Osteoblast (primary cell): ENCODE measurements at places on chromosomes 2 and 18. TPM values are rescaled to one million over a fixed set of nuclear protein-coding genes. Genes with fewer than 3 reads are reported as not detected.

DNA sequence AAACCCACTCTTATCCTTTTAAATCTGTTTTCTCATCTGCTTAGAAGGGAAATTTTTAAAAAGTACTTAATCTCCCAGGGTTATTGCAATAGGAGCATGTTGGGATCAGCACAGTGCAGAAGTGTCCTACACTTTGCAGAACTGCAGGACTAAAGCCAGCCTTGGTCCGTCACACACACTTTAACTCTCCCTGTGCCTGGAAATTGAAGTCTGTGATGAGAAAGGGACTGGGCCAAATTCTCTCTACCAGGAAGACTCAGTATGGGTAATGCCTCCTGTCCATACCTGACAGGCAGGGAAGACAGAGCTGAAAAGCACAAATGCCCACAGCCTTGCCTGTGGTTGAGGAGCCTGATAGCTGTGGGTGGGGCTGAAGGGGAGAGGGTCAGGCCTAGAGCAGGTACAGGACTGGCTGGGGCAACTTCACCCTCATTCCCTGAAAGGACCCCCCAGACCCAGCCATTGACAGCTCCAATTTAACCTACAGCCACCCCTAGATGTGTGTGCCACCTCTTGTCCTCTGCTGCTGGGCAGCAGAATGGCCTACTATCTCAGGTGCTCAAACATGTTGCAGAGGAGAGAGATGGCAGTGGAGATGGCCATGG is 377.2 kb upstream of the KLHL29 start:
- H3K27ac ChIP-seq, result no peak overlapping the region
- DNase-seq, result no peak
- H3K27me3 ChIP-seq, result no peaks in the 10 kb centered on the region
- no peaks in the 10 kb centered on the region for H3K36me3 ChIP-seq
- H3K4me1 ChIP-seq, result no peaks in the 10 kb centered on the region

Gene PAX3
- under 0.01 TPM in 1 of 2 replicates, not detected in the other for total RNA-seq

DNA sequence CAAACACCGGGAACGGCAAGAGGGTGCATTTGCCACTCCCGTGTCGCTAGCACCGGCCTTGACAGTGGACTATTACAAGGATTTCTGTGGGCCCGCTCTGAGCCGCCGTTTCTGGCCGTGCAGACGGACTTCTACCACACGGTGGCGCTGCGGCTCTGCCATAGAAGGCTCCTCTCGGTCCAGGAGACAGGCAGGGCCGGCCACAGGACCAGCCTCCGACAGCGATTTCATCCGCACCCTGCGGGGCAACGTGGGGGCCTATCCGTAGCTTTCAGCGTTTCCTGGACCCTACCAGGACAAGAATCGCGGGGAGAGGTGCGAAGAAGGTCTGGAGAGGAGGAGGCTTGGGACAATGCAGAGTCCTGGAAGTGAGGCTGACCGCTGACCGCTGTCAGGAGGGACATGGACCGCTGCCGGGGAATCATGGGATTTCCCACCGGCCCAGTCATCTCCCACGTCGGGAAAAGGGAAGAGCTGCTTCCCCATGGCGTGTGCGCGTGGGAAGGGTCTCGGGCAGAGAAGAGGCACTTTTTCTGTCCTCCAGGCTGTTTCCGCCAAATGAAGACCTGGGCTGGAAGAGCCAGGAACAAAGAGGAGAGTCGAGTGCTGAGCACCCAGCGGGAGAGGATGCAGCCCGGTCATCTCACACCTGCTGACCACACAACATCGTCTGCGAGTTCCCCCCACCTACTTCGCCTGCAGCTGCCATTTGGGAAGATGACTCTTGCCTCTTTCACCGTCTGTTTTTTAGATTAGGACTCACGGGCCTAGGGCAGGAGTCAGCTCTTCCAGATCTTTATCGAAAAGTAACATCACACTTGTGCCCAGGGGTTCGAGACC is 35.5 kb upstream of the HAAO start:
- peak; percentile 93 for DNase-seq
- H3K4me1 ChIP-seq, result no peaks in the 10 kb centered on the region
- H3K4me3 ChIP-seq, result peak overlapping the region; percentile 64
- H3K36me3 ChIP-seq, result no peaks in the 10 kb centered on the region
- H3K27me3 ChIP-seq, result no peaks in the 10 kb centered on the region

Gene LYG1
- under 0.01 and 0.88 TPM in 2 replicates for total RNA-seq

DNA sequence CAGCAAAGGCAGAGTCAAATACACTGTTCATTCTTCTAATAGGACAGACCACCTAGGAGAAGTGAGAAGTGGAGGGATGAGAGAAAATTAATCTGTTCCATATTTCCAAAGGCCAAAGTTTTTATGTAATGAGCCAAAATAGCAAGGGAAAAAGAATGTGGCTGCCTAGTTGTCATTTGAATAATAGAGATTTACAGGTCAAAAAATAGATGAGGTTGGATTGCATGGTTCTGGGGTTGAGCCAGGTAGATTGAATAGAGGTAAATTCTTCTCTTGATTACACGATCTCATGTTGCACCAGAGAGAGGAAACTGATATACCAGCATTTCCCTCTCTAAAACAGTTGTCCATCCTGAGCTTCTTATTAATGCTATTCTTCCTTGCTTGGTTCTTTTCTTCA is 325.8 kb downstream of the CCDC178 start:
- H3K27ac ChIP-seq, result no peak overlapping the region
- H3K36me3 ChIP-seq, result no peaks in the 10 kb centered on the region
- no peak for DNase-seq
- H3K4me1 ChIP-seq, result no peaks in the 10 kb centered on the region

Gene SLC20A1
- 96.3 and 131 TPM in 2 replicates for total RNA-seq

GRCh38 chr2:160044728-160045127 is 17.7 kb downstream of the PLA2R1 start:
- no peak for DNase-seq
- H3K4me3 ChIP-seq, result no peak overlapping the region
- peaks cover 7% of the 10 kb centered on the region for H3K4me1 ChIP-seq
- no peaks in the 10 kb centered on the region for H3K36me3 ChIP-seq
- no peak overlapping the region for H3K27ac ChIP-seq

GRCh38 chr2:129347486-129348217 is 631.8 kb upstream of the RAB6C start:
- no peaks in the 10 kb centered on the region for H3K4me1 ChIP-seq
- H3K4me3 ChIP-seq, result no peak overlapping the region
- H3K27ac ChIP-seq, result no peak overlapping the region
- H3K27me3 ChIP-seq, result no peaks in the 10 kb centered on the region
- DNase-seq, result no peak
- H3K36me3 ChIP-seq, result no peaks in the 10 kb centered on the region

Gene C2orf80
- not detected in 2 replicates for total RNA-seq

Gene NEU4
- total RNA-seq, result not detected in 2 replicates

DNA sequence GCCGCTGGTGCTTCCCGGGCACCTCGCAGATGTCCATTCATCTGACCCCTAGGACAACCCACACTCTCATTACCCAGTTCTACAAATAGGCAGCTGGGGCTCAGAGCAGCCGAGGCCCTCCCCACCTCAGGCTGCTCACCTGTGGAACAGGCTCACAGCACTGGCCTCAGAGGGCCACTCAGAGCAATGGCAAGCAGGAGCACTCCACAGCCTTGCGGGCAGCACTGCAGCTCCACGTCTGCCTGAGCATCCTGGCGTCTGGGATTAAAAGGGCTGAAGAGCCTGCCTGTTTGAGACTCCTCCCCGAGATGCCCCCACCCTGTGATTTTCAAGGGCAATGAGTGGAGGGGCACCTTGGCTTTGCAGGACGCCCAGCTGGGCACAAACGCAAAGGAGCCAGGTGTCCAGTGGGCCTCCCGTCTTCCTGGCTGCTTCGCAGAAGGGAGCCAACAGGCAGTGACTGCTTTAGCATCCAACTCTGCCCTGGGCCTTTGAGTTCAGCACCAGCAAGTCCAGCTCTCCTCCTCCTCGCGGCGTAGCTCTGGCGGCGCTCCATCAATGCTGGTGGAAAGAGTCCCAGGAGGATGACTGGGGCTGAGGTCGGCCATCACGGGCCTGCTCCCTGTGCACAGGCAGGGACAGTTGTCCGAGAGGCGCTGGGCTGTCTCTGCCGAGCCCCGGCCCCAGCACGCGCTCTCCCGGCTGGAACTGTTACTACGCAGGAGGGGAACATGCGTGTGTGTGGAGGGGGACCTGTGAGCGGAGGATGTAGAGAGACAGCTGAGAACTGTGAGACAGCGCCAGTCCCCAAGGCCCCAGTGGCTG is 297.2 kb downstream of the NDUFA10 start:
- no peaks in the 10 kb centered on the region for H3K27me3 ChIP-seq
- no peaks in the 10 kb centered on the region for H3K36me3 ChIP-seq
- H3K4me1 ChIP-seq, result no peaks in the 10 kb centered on the region
- DNase-seq, result peak; percentile 88
- no peak overlapping the region for H3K4me3 ChIP-seq

DNA sequence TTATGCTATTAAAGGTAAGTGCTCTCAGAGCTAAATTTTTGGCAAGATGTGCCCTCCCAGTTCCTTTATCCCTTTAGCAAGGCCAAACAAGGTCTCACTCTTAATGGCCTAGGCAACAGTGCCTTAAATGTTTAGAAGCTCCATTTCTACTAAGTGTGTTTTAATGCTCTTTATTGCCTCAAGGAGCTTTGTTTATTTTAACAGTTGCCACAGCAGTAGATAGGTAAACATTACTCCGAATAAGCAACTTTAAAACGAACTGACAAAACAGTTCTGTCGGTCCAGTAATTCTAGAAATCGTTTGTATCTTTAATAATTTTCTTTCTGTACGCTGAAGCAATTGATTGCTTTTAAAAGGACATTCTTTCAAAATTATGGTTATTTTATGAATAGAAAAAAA is 74.5 kb downstream of the PIEZO2 start:
- no peak overlapping the region for H3K27ac ChIP-seq
- H3K27me3 ChIP-seq, result no peaks in the 10 kb centered on the region
- no peaks in the 10 kb centered on the region for H3K4me1 ChIP-seq
- H3K4me3 ChIP-seq, result no peak overlapping the region
- no peak for DNase-seq
- no peaks in the 10 kb centered on the region for H3K36me3 ChIP-seq

- DNase-seq, result no peak
- H3K4me1 ChIP-seq, result peaks cover 8% of the 10 kb centered on the region
- peaks cover 4% of the 10 kb centered on the region for H3K27me3 ChIP-seq
Measured at GRCh38 chr2:223548194-223548593, 54.0 kb downstream of the SCG2 start.

DNA sequence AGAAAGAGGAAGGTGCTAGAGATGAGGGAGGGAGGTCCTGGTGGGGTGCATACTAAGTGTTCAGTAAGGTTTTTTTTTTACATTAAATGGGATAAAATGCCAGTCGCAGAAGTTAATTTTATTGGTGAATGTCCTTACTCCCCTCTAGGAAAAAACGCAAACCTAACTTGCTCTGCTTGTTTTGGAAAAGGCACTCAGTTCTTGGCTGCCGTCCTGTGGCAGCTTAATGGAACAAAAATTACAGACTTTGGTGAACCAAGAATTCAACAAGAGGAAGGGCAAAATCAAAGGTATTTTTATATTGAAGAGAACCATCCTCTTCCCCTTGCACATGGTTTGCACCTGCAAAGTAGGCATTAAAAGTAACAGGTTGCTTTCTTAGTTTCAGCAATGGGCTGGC is 12.7 kb upstream of the IL18R1 start:
- DNase-seq, result no peak
- H3K27me3 ChIP-seq, result peaks cover 16% of the 10 kb centered on the region
- no peak overlapping the region for H3K4me3 ChIP-seq
- H3K27ac ChIP-seq, result no peak overlapping the region
- H3K36me3 ChIP-seq, result no peaks in the 10 kb centered on the region

DNA sequence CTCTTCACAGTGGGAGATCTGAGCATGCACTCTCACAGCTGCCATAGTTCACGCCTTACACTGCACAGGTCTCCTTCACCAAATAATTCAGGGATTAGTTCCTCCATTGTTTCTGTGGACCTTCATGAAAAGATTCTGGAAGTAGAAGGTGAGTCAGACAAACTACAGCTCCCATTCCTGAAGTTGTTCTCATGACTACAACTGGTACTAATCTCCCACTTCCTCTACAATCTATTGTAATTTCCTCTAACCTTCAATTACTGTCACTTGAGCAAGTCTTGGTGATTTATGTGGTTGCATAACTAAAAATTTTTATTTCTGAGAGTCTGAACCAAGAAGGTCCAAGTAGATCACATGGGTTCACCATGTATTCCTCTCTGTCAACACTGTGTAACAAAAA is 128.7 kb downstream of the XIRP2 start:
- no peak for DNase-seq
- H3K27me3 ChIP-seq, result no peaks in the 10 kb centered on the region
- no peak overlapping the region for H3K4me3 ChIP-seq
- no peaks in the 10 kb centered on the region for H3K36me3 ChIP-seq

Gene ZC3H6
- 4.3 and 7.1 TPM in 2 replicates for total RNA-seq

DNA sequence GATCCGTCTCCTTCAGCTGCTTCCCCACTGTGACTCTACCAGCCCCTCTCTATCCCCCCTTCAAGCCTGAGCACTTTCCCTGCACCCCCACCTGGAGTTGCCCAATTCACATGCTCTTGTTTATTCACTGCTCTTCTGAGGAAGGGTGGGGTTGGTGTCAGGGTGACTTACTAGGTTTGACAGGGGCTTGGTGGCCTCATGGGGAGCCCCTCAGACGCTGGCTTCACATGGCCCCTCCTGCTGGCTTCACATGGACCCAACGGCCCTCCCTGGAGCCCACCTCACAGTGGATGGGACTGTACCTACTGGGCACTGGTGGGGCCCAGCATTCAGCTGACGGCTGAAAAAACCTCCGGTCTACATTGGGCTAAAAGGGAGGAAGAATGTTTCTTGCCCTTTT is 16.7 kb upstream of the MRPL33 start:
- DNase-seq, result peak; percentile 45
- H3K27me3 ChIP-seq, result no peaks in the 10 kb centered on the region
- peaks cover 6% of the 10 kb centered on the region for H3K4me1 ChIP-seq
- no peak overlapping the region for H3K4me3 ChIP-seq
- no peak overlapping the region for H3K27ac ChIP-seq

DNA sequence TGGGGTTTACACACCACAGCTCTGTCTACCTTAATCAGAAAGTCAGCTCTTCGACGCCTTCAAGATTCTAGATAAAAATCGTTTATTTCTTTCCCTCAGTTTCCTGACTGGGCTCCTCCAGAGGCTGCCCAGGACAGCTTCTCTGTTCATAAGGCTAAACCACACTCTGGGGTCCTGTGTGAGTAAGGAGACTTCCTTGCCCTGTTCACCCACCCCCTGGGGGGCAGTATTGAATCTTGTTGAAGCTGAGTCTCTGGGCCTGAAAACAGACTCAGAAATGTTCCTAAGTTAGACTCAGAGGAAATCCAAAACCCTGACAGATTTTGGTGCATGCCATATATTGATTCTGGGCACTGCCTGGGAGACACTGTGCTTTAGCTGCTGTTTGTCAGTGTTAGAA is 43.0 kb downstream of the G6PC2 start:
- H3K27me3 ChIP-seq, result peaks cover 11% of the 10 kb centered on the region
- no peak overlapping the region for H3K27ac ChIP-seq
- no peaks in the 10 kb centered on the region for H3K4me1 ChIP-seq
- no peak for DNase-seq
